ENCODE measurements at places on chromosomes 7 and 10.

- no peak for DNase-seq
Measured at GRCh38 chr7:24401628-24402593, 117.9 kb downstream of the NPY start.

DNA sequence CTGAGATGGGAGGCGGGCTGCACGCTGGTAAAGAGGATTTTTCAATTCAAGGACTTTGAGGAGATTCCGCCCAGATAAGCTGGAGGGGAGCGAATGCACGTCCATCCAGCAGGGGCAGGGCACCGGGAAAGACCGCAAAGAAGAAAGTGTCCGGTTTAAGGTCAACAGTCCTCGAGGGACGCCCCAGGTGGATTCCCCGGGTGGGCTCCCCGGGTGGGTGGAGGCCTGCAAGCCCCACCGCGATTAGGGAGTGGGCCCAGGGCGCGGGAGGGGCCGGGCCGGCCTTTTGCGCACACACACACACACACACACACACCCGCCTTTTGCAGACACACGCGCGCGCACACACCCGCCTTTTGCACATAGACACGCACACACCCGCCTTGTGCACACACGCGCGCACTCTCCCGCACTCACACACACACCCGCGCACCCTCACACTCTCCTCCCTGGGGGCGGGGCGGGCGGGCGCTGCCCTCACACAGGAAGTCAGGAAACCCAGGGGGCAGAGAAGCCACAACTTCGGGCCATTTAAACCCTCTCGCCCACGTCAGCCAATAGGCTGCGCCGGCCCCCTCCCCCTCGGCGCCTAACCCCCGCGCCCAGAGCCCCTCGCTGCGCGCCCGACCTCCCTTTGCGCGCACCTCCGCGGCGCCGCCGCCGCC is 615 bp downstream of the ARHGAP12 start:
- DNase-seq = peak; percentile 55

- DNase-seq = no peak
Measured at GRCh38 chr7:84705706-84706105, 481.1 kb downstream of the SEMA3D start.

DNA sequence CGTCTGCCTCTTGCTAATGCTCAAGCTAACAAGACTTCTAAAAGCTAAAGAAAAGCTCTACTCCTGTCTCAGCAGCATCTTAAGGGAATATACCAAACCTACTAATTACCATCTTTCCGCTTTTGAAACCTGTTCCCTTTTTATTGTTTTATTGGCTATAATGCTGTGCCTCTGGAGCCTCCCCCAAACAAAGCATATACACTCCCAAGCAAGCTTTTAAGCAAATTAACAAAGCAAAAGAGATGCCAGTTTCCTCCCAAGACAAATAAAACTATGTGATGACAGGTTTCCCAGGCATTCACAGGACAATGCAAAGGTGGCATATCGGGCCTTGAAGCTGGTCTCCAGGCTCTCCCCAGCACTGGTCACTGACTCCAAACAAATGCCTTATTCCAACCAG is 52.9 kb downstream of the SLC37A3 start:
- no peak for DNase-seq

GRCh38 chr7:10401793-10402192 is 571.9 kb upstream of the PHF14 start:
- no peak for DNase-seq

GRCh38 chr10:33506838-33507661 is 172.6 kb upstream of the NRP1 start:
- DNase-seq = no peak

DNA sequence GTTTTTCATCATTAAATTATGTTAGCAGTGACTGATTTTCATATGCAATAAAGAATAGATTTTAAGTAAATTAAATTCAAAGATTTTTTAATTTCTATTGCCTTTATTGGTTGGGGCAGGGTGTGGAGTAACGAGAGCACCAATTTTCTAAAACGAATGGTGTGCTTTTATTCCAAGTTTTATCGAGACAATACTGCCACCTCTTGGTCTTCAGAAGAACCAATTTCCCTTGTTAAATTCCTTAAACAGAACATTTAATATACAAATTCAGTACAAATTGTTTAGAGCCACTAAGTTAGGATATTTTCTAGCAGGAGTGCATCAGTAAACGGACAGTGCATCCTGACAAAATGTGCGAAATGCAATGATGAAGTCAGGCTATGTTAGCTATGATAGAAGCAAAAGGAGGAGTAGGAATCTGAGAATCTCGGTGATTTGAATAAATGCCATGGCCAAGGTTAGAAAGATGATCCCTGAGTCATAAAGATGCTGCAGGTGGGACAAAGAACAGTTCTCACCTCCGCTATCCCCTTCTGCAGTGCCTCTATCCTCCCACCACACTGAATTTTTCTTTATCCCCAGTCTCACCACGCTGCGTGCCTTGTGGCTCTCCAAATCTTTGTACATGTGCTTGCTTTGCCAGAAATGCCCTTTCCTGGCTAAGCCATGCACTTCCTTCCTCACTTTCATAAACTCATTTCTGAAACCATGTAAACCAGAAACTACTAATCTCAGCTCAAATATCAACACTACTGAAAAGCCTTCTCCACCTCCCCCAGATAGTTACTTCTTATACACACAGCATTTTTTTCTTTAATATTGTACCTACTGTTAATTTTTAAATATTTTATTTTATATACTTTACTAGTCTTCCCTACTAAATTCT is 31.9 kb upstream of the AGBL3 start:
- no peak for DNase-seq

GRCh38 chr10:68787813-68788212 is 39.5 kb upstream of the STOX1 start:
- DNase-seq = no peak

DNA sequence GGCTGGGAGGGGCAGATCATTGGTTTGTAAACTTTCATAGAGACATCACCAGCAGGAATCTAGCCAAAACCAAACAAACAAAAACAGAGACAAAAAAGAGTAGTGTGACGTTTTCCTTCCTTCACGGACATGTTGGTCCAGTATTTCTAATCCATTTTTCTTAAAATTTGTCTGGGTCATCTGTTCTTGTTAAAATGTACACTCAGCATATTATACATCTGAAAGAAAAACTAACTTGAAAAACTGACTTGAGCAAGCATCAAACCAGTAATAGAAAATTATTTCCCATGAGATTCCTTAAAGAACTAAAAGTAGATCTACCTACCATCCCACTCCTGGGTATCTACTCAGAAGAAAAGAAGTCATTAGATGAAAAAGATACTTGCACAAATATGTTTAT is 164.2 kb downstream of the KLF6 start:
- no peak for DNase-seq

- DNase-seq = peak; percentile 97
Measured at GRCh38 chr10:31602541-31603234, 283.7 kb downstream of the ZEB1 start.

- no peak for DNase-seq
Measured at GRCh38 chr10:90939648-90940047, 18.8 kb upstream of the ANKRD1 start.

GRCh38 chr7:148905093-148905666 is 21.1 kb upstream of the EZH2 start:
- DNase-seq = no peak

DNA sequence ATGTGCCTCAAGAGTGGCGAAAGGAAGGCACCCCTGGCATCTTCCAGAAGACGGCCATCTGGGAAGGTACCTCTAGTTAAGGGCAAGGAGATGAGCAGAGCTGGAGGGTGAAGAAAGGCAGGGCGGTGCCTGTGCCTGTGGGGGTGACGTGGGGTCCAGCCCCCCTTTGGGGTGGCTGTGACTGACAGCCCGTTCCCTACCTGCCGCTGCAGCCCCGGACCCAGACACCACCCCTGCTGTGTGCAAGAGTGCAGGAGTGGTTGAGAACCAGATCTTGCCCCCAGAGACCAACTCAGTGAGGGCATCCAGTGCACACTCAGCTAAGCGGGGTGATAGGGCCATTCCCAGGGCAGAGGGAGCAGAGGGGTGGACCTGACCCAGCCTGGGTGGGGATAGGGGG is 4.3 kb upstream of the MUC17 start:
- no peak for DNase-seq

- DNase-seq = no peak
Measured at GRCh38 chr7:142581341-142581740, 167.9 kb upstream of the PRSS1 start.

- no peak for DNase-seq
Measured at GRCh38 chr7:114670676-114671075, 251.2 kb upstream of the MDFIC start.

DNA sequence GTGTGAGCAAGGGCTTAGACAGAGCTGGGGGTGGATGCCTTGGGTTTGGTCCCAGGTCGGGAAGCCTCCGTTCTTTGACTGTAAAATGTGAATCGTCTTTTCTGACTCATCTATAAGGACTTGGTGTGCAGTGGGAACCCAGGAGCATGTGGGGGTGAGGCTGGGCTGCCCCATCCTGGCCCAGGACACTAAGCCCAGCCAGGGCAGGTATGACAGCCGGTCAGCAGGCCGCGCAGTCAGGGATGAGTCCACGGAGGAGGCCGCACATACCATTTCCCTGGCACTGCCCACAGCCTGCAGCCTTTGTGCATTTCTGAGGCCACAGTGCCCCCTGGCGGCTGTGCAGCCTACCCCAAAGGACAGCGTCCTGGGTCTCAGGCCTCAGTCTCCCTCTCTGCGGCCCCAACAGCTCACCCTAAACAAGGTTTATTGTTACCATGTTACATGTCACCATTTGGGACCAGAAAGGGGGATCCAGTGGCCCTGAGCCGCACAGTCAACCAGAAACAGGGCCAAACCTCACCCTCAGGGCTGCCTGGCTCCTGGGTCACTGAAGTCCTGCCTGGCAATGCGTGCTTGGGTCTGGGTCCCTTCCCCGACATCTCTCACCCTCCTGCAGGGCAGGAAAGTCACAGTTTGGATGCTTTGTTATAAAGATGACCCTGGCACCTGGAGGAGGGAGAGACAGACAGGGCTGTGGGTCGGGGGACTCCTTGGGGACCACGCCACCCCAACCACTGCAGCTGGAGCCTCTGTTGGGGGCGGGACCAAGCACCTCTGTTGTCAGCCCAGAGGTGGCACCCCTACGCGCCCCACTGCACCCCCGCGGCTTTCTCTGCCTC is 14.4 kb upstream of the SH2B2 start:
- peak; percentile 52 for DNase-seq

- no peak for DNase-seq
Measured at GRCh38 chr7:144568233-144568632, 164.7 kb upstream of the NOBOX start.

DNA sequence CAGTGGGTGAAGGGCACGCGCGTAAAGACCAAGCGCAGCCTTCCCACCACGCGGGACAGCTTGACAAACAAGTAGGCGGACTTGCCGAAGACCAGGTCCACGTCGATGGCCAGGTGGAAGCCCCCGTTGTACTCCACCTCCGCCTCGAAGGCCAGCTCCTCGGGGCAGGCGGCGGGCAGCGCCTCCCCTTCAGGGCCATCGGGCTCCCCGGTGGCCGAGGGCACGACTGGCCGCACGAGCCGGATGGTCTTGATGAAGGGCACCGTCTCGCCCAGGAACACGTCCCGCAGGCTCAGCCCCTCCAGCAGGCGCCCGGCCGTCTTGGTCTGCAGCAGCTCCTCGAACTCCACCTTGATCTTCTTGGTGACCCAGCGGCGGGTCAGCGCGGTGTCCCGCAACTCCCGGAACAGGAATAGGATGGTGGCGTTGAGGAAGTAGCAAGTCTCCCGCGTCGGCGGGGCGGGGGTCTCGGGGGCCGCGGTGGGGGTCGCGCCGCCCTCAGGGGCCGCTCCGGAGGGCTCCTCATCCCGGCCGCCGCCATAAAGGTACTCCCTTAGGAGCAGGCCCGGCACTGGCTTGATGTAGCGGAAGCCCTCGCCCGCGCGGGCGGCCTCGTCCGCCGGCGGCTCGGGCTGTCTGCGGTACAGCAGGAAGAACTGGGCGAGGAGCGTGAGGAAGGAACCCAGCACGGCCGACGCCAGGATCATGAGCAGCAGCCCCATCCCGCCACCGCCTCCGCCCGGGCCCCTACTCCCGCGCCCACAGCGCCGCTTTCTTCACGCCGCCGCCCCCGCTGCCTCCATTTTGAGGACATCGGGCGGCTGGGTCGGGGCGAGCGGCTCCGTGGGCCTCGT is 507 bp downstream of the PDZD8 start:
- DNase-seq = peak; percentile 18

- DNase-seq = peak; percentile 88
Measured at GRCh38 chr7:130941322-130942210, 207.6 kb upstream of the KLF14 start.

- peak; percentile 19 for DNase-seq
Measured at GRCh38 chr10:96618653-96619052, 31.8 kb upstream of the TM9SF3 start.

- no peak for DNase-seq
Measured at GRCh38 chr7:2116448-2116810, 116.3 kb downstream of the MAD1L1 start.

DNA sequence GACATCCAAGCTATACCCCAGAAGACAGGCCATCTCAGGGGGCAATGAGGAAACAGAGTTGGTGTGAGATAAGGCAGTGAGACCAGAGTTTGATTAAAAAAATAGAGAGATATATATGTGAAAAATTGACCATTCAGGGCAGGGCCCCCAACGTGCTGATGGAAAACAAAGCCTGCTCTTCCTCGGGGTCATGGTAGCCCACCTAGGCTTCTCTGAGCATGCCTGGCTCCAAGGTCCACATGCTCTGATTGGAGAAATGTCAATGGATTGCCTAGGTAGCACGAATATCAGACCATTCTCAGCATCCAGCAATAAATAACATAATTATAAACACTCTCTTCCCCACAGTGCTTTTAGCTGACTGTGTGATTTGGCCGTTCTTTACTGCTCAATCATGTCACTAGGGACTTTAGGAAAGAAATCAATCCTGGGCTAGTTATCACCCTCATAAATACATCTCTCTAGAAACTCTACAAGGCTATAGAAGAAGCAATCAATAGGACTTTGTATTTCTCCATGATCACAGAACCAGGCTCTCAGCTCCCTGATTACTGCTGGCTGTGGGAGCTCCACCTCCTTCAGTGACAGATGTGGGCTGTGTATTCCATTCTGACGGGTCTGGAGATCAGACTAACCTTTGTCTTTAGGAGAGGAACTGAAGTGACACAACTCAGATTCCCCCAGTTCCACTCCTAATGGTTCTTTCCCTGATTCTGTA is 766.4 kb downstream of the GRID1 start:
- no peak for DNase-seq

- DNase-seq = no peak
Measured at GRCh38 chr7:73519867-73520672, 2.0 kb downstream of the BAZ1B start.

DNA sequence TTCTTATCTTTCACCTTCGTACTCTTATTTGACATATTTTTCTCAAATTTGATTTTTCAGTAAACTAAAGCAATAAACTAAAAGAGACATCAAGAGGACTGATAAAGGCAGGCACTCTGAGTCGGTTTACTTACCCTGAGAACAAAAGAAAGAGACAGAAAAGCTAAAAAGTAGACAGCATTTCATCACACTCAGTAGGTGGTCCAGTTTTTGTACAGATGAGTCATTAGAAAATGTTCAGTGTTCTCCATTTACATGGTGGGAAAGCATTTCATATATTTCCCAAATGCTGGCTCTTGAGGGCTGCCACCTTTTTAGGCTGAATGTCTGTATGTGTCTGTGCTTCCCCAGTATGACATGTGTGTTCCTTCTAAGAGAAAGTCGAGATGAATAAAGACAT is 52.7 kb downstream of the NHLRC2 start:
- DNase-seq = no peak

- no peak for DNase-seq
Measured at GRCh38 chr10:64041989-64042490, 520.8 kb downstream of the REEP3 start.

- DNase-seq = no peak
Measured at GRCh38 chr7:84669177-84669732, 474.7 kb upstream of the SEMA3A start.
